K562 (cell line): ENCODE measurements at places on chromosomes 5 and 9.

DNA sequence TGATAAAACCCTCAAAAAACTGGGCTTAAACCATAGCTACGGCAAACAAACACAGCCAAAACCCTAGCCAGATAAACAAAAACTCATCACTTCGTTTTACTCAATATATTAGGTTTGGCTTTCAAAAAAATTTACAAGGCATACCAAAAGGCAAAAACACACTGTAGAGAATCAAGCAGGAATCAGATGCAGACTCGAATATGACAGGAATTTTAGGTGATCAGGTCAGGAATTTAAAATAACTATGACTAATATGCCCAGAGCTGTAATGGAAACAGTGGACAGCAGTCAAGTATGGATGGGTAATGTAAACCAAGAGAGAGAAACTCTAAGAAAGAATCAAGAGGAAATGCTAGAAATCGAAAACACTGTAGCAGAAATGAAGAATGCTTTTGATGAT lies 26.5 kb upstream of the DOCK2 start:
- DNase-seq: no peak

DNA sequence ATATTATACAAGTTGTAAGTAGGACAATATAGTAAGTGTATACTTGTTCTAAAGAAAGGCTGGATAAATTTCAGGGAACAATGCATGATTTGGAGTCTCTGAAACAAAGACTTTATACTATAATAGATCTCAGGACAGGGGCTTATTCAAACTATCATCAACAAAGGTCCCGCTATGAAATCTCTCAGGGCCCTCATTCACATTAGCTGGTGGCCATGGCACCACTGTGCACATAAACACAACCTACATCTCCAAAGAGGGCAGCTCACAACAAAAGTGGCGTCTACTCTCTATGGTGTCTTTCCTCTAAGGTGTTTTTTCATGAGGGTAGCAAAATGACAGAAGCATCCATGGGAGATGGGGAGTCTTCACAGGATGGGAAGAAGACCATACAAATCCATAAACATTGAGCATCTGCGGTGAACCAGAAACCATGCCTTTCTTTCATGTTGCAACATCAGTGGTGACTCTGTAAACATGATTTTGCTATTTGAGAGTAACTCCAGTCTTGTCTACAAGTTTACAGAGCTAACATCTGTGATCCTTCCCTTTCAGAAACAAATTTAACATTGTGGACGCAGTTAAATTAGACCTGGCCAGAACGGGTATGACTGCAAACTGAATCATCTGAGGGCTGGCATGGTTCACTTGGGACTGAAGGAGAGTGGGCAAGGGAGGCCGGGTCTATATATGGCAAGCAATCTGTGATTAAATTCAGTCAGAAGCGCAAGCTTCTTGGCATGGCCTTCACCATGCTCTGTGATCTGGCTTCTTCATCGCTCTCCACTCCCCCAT lies 5.5 kb downstream of the TTLL11 start:
- no peak for DNase-seq

DNA sequence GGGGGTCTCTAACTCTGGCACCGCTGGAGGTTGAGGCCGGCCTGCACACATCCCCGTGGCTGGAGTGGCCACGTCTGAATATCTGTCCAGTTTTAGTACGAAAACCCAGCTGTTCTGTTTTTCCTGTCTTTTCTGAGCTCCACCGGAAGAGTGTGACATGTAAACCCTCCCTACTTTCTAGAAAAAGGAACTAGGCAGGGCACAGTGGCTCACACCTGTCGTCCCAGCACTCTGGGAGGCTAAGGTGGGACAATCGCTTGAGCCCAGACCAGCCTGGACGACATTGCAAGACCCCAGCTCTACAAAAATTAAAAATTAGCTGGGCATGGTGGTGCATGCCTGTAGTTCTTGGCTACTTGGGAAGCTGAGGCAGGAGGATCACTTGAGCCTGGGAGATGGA lies 8.2 kb upstream of the PHYKPL start:
- no peak for DNase-seq

- DNase-seq: no peak
These were observed 736 bp upstream of the NKD2 start for GRCh38 chr5:1007681-1008450.
